ENCODE measurements at places on chromosomes 5 and 9.

- no peak for DNase-seq
These were observed 21.7 kb downstream of the TTC33 start for GRCh38 chr5:40733879-40734563.

DNA sequence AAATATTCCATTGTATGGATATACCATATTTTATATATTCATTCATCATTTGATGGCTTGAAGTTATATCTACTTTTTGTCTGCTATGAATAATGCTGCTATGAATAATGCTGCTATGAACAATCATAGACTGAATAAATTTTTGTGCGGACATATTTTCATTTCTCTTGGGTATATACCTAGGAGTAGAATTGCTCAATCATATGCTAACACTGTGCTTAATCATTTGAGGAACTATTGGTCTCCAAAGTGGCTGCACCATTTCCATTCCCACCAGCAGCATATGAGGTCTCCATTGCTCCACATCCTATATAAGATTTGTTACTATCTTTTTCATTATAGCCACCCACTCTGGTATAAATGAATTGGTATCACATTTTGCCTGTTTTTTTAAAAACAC, 18.3 kb upstream of the TEK start:
- DNase-seq = no peak

DNA sequence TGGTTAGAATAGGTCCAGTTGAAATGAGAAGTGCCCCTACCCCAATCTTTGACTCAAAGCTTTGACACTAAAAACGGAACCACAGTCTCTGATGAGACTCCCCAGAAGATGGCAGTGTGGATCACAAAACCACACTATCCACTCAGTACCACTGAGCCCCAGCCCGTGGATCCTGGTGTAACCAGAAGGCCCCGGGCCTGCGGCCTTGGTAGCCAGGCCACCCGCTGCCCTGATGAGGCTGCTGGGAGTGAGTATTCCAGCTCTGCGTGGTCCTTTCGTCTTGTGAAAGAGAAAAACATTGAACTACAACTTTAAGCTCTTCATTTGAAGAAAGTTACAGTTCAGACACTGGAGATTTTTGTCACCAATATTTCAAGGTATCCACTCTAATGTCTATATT, 42.2 kb upstream of the FBP1 start:
- peak; percentile 81 for DNase-seq

- DNase-seq = no peak
These were observed 148.8 kb downstream of the DCP2 start for GRCh38 chr5:113125371-113125770.

- peak; percentile 66 for DNase-seq
These were observed 54.0 kb downstream of the CCDC171 start for GRCh38 chr9:15606643-15607472.

DNA sequence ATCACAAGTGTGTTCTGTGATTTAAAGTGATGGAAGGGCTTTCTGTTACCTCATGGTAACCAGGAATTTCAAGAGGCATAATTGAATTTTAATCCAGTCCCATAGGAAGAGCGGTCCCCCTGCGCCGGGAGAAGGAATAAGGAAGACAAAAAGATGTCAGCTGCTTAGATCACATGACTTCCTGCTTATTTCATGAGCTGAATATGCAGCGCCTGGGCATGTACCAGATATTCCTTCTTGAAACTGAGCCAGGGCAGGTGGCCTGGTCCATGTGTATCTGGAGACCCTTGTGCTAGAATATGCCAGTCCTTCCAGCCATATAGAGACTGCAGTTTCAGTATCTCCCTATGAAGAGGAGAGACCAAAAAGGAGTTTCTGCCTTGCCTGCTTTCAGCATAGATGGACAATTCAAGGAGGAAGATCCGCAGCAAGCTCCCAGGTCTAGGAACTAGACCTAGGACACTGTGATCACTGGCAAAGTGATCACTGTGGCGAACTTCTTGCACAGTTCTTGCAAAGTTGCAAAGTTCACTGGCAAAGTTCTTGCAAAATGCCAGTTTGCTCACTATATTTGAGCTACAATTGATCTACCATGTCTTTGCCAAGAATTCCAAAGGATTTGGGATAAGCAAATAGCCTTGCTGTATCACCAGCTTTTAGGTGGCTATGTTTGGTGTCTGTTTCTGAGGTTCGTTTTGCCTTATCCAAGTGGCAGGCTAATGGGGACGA, 102.9 kb upstream of the PHYKPL start:
- no peak for DNase-seq

DNA sequence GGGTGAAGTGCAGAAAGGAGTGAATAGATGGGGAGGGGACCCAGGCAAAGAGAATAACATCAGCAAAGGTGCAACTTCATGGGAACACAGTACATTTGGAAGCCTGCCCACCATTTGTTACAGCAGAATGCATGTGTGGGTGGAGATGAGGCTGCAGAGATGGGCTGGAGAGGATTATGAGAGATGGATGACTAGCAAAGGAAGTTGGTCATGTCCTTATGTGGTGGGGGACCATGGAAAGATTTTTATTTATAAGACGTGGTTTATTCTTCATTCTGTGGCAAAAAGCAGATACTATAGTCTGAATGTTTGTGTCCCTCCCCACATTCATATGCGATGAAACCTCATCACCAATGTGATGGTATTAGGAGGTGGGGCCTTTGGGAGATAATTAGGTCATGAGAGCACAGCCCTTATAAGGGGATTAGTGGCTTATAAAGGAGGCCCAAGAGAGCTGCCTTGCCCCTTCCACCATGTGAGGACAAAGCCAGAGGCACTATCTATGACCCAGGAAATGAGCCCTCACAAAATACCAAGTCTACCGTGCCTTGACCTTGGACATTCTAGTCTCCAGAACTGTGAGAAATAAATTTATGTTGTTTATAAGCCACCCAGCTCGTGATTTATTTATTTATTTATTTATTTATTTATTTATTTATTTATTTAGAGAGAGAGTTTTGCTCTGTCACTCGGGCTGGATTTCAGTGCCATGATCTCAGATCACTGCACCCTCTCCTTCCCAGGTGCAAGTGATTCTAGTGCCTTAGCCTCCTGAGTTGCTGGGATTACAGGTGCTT, 483.7 kb downstream of the RAB3C start:
- DNase-seq = peak; percentile 40

Data from astrocyte of the spinal cord (primary cell).